ENCODE measurements at places on chromosomes 7 and 10.
A peak's percentile ranks its signal among the peaks of the same experiment; 100 is the strongest.

DNA sequence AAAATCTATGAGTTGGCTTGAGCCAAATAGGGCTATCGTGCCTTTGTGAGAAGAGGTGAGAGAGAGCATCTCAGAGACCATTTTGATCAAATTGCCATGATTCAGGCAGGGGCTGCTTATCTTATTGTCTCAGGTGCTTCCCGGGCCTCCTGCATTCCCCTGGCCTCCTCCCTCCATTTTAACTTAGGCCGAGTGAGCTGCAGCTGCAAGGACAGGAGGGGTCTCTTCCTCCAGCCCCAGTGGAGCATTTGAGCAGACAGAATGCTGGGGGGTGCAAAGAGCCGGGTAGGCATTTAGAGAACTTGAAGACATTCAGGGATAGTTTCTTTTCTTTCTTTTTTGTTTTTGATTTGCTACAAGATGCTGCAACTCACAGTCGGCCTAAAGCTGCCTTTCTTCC lies 59.0 kb downstream of the BUB3 start:
- no peak for ATAC-seq

GRCh38 chr10:120415709-120416330 lies 41.2 kb upstream of the PLPP4 start:
- no peak for ATAC-seq

DNA sequence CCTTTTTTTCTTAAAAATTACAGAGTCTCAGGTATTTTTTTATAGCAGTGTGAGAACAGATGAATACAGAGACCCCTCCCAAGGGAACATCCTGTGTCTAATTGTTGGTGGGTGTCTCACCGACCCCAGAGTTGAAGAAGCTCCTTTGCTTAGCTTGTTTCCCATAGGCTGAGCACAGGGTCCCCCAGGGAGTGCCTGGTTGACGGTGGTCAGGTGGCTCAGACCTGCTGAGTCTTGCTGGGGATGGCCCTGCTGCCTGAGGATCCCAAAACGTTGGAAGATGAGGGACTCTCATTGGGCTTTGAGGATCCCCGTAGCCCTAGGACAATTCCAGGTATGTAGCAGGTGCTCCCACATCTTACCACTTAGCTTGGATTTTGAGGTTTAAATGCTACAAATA lies 19.5 kb downstream of the SCART1 start:
- ATAC-seq = no peak

DNA sequence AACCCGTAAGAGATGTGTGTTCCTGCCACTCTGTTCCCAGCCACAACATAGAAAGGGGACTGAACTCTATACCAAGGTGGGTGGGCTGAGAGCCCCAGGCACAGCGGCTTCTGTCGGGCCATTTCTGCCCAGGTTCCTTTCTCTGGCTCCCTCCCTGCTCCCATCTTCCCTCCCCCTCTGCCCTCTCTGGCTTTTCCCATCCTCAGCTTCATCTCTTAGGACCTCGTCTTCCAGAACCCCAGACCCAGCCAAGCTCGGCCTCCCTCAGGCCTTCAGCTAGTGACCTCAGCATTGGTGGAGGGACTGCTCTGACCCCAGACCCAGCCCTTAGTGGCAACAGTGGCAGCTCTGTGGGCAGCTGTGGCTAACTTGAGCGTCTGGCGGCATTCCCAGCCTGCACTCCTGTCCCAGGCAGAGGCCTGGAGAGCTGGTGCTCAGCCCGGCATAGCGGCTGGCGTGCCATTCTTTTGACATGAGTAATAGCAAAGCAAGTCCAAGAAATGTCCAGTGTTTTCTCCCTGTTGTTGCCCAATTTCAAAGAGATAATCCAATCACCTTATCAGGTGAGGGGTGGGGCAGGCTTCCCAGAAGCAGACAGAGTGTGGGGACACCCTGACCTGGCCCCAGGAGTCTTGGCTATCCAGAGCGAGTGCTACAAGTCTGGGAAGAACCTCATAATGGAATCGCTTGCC lies 15.9 kb downstream of the PTPRE start:
- ATAC-seq = no peak

GRCh38 chr10:133069033-133069525 lies 18.6 kb upstream of the ADGRA1 start:
- no peak for ATAC-seq

DNA sequence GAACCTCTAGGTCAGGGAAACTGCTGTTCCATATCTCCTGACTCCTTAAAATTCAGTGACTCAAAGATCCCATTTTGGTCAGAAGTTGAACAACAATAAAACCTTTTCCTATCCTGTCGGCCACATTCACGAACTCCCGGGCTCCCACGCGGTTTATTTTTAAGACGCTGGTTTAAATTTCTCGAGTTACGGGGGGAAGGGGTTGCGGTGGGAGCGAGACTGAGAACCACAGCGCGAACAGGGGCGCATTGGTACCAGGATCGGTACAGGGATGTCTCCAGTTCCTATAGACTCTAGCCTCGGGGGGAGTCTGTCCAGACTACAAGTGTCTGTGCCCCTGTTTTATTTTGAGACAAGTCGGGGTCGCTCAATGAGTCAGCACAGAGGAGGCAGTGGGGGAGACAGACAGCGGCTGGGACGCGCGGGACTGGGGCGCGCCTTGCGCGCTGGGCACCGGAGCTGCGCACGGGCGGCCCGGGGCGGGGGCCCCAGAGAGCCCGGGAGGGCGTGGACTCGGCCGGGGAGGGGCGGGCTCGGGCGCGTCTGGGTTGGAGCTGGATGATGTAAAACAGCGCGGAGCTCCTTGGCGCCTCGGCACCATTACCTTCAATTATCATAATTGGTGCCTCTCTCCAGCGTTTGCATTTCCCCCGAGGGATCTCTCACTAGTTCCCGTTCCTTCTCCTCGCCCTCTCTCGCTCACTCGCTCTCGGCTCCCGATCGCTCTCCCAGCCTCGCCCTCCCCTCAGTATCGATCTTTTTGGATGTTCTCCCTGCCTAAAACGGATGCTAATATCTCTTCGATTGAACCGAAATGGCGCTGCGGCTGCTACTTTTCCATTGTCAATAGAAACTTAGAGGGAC lies 8.7 kb upstream of the BAMBI start:
- peak; percentile 69 for ATAC-seq

DNA sequence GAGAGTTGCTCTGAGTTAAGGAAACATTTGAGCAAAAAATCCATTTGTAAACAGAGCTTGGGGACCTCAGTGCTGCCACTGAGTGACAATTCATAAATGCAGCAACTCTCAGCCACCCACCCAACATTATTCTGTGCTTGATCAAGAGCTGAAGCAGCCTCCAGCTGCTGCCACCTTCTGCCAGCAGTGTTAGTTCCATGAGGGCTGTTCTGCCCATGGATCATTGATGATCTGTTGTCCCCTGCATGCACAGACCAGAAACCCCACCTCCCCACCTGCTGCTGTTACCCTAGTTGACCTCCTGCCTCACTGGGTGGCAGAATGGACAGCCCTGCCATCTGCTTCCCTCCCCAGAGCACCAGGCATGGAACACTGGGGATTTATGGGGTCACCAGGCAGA lies 305.4 kb downstream of the KCNMA1 start:
- no peak for ATAC-seq

GRCh38 chr10:113540845-113541548 lies 11.9 kb upstream of the HABP2 start:
- peak; percentile 28 for ATAC-seq

DNA sequence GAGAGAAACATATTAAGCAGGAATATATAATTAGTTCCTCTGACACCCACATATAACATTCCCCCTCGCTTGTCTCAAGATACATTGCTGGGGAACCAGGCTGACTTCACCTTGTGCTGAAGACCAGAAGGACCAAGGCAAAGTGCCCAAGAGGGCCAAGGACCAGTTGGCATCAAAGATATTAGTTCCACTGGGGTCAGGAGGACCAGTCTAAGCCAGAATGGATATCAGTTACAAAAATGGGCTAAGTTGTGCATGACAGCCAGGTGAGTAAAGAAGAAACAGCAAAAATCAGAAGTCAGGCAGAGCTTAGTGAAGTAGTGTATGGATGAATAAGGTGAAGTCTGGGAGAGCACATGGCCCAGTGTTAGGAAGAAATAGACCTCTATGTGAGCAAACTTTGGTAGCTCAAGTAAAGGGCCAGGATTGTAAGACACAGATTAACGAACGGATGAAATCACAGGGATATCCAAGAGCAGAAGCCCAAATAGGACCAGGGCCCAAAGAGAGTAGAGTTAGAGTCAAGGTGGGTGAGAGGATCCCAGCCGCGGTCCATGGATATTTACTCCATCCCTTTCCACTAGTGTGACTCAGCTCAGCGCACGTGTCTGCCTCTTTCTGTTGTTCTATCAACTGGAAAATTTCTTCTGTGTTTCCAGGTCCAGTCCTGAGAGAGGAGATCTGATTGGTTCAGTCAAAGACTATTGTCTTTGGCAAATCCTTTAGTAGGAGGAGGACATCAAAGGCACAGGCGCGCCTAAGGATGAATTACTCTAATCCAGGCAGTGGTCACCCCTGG lies 5.0 kb downstream of the CALD1 start:
- ATAC-seq = no peak

GRCh38 chr7:8120390-8121058 lies 141.4 kb downstream of the ICA1 start:
- ATAC-seq = no peak

- peak; percentile 56 for ATAC-seq
These were observed 268.9 kb upstream of the KLF6 start for GRCh38 chr10:4053940-4054339.

DNA sequence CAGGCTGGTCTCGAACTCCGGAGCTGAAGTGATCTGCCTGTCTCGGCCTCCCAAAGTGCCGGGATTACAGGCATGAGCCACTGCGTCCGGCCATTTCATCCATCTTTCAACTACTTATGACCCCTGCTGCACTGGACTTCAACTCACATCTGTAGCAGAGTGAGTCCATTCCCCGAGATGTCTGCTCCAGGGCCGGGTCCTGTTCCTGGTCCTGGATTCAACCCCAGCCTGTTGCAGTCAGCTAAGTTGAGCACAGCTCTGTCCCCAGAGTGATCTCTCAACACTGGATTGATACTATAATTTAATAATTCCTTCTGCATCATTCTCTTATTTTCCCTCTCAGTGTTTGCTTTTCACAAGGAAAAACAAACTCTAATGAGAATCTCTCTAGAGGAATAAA lies 25.8 kb downstream of the PRTFDC1 start:
- ATAC-seq = no peak

DNA sequence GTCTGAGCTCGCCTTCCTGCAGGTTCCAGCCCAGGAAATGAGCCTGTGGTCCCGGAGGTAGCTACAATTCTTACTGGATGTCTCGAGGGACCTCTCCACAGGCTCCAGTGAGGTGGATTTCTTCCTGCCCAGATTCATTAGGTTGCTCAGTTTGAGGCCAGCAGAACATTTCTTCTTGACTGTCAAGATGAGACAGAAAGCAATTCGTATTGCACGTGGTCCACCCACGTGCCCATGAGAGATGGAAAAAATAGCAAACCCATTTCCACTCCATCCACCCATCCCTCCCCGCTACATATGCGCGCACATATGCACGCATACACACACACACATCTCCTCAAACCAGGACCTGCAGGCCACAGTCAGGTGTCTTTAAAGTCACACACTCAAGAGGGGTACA lies 68.7 kb downstream of the VWA2 start:
- no peak for ATAC-seq

- ATAC-seq = peak; percentile 41
These were observed 906 bp downstream of the DKK1 start for GRCh38 chr10:52314822-52315552.

DNA sequence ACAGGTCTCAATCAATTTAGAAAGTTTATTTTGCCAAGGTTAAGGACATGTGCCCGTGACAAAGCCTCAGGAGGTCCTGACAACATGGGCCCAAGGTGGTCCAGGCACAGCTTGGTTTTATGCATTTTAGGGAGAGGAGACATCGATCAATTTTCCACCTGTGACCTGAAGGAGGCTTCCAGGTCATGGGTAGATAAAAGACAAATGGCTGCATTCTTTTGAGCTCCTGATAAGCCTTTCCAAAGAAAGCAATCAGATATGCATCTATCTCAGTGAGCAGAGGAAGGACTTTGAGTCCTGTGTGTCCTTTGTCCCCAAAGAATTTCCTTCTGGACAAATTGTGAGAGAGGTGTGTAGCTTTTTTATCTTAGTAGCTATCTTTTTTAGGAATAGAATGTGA lies 15.8 kb downstream of the LRRC72 start:
- no peak for ATAC-seq

GRCh38 chr7:98562381-98562823 lies 54.7 kb upstream of the NPTX2 start:
- no peak for ATAC-seq

GRCh38 chr10:112827951-112828350 lies 122.1 kb upstream of the TCF7L2 start:
- ATAC-seq = no peak

- no peak for ATAC-seq
These were observed 107.1 kb downstream of the PIP4K2A start for GRCh38 chr10:22607261-22607660.

GRCh38 chr10:74058071-74058470 lies 60.2 kb downstream of the VCL start:
- peak; percentile 53 for ATAC-seq

DNA sequence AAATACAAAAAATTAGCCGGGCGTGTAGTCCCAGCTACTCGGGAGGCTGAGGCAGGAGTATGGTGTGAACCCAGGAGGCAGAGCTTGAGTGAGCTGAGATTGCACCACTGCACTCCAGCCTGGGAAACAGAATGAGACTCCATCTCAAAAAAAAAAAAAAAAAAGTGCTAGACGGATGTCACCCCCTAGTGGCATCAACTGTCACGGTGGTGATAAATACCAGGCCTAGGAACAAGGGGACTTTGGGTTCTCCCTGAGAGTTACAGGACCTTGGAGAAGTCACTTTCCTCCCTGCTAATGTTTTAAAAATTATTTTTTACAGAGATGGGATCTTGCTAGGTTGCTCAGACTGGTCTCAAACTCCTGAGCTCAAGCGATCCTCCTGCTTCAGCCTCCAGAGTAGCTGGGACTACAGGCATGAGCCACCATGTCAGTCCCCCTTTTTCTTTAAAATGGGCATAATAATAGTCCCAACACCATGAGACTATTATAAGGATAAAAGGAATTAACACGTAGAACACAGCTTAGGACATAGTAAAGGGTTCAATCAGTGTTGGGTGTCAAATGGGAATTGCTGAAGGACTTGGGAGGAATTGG lies 2.6 kb upstream of the TMEM130 start:
- ATAC-seq = no peak

- no peak for ATAC-seq
These were observed 13.3 kb upstream of the PDCD4 start for GRCh38 chr10:110858297-110858934.

- ATAC-seq = no peak
These were observed 875.8 kb upstream of the KCND2 start for GRCh38 chr7:119397156-119397555.

- no peak for ATAC-seq
These were observed 17.4 kb downstream of the TOMM7 start for GRCh38 chr7:22805227-22805626.

GRCh38 chr10:129033340-129033739 lies 433.7 kb upstream of the MGMT start:
- ATAC-seq = no peak
